ENCODE measurements at places on chromosomes 4 and X.

GRCh38 chrX:42992199-42992943 is 214.4 kb upstream of the PPP1R2C start:
- DNase-seq = no peak

- DNase-seq = peak; percentile 0
These were observed 32.7 kb upstream of the MAGED1 start for GRCh38 chrX:51860679-51861078.

DNA sequence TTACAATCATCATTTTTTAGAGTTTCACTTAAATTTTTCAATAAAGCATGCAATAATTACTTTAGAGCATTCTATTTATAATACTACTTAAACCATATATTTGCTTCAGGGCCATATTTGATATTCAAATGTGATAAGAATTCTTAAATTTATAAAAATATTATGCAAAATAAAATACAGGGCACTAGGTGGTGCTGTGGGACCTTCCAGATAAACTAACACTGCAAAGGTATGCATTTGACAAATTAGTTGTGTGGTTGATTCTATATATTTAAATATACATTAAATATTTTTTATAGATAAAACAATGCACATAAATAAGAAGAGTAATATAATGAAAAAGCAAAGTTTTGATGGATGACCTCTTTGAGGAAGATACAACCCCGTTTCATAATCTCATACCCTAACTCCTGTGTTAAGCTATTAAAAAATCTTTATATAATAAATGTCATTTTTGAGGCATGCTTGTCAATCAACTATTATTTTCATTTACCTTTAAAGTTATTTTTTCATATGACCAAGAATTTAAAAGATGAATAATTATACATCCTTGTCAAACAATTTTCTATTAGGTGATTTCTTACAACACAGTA is 128.4 kb downstream of the REELD1 start:
- DNase-seq = peak; percentile 70

GRCh38 chr4:169582706-169583105 is 29.7 kb downstream of the NEK1 start:
- DNase-seq = no peak

GRCh38 chr4:98327694-98328093 is 66.5 kb downstream of the RAP1GDS1 start:
- DNase-seq = no peak

DNA sequence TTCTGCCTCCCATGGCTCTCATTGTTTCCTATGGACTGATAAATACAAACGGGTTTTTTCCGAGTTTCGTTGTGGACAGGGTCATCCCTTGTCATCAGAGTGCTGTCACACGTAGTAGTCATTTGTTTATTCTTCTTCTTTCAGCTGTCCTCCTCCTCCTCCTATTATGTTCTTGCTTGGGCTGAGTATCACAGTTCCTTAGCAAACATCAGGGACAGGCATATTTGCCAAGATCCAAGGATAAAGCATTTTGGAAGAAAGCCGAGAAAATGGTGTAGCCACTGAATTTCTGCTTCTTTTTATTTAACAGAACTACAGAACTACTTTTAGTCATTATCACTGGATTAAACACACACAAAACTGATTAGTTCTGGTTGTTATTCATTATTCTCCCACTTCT is 167.9 kb downstream of the MAML3 start:
- DNase-seq = no peak

DNA sequence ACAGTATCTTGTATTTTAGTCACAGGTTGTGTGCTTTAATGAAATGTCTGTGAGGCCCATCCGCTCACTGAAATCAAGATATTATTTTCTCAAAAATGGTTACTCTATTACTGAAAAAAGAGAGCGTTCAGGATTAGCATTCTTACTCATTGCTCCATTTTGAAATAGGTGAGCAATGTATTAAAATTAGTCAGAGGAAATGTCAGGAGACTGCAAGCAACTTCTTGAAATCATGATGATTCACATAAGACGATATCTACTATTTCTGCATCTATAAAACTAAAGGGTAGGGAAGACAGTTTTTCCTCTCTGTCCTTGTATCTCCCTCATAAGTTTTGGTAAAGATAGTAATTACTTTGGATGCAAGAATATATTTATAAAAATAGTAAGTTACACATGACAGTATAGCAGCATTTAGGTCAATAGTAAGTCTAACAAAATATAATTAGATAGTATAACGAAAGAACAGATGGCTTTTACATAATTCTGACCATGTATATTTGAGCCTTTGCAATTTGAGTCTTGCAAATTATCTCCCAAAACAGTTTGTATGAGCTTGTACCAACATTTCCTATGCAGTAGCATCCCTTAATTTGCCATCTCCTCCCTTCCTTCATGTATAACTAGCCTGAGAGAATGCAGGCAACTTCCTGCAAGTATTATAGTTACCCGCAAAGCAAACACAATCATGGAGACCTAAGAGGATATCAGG is 937.8 kb downstream of the PCDH7 start:
- no peak for DNase-seq

DNA sequence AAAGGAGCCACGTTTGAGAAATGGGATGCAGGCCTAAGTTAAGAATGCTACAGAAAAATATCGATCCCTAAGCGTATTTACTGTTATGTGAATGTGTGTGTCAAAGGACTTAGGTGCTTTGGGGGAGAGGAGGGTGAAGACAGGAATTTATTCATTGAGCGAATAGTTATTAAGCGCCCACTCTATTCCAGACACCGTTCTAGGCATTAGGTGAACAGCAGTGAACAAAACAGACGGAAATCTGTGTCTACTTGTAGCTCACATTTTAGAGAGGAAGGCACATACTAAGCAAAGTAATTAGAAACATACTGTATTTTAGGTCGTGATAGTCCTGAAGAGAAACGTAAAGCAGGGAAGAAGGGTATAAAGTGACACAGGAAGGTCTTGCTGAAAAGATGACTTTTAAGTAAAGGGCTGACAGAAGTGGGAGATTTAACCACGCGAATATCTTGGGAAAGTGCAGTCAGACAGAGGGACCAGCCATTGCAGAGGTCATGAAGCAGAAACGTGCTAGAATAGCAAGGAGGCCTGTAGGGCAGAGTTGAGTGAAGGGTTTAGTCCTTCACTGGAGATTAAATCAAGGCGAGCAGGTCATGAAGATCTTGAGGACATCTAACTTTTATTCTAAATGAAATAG is 541 bp downstream of the AIMP1 start:
- no peak for DNase-seq

DNA sequence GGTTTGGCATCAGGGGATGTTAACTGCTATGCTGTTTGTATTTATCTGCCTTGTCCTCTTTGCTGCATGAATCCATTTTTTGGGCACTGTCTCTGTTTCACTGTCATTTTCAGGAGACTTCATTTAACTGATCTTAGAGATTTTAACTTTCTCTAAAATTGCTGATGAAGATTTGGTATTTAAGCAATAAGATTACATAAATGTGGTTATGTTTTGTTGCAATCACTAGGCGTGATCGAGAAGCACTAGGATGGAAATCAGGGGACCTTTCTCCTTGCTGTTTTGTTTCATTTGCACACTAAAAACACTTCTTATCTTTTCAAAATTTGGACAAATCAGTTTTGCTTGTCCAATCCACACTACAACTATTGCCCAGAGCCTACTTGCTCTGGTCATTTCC is 15.4 kb downstream of the CXCL2 start:
- DNase-seq = no peak

GRCh38 chrX:105495376-105495775 is 274.9 kb upstream of the TEX13A start:
- DNase-seq = no peak

DNA sequence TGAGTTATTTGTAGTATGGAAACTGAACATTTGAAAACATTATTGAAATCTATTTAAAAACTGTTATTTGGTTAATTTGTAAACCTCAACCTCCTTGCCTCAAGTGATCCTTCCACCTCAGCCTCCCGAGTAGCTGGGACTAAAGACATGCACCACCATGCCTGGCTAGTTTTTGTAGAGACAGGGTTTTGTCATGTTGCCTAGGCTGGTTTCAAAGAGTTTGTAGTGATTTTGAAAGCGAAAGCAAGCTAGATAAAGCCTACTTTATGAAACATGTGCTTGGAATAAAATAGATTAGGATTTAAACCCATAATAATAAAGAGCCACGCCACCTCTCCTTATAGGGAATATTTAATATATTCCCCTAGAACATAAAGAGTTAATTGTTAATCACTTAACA is 23.5 kb downstream of the ARSJ start:
- DNase-seq = no peak

GRCh38 chr4:138702190-138702824 is 313.3 kb upstream of the NOCT start:
- no peak for DNase-seq

GRCh38 chrX:2272337-2272736 is 228.4 kb downstream of the DHRSX start:
- DNase-seq = no peak

DNA sequence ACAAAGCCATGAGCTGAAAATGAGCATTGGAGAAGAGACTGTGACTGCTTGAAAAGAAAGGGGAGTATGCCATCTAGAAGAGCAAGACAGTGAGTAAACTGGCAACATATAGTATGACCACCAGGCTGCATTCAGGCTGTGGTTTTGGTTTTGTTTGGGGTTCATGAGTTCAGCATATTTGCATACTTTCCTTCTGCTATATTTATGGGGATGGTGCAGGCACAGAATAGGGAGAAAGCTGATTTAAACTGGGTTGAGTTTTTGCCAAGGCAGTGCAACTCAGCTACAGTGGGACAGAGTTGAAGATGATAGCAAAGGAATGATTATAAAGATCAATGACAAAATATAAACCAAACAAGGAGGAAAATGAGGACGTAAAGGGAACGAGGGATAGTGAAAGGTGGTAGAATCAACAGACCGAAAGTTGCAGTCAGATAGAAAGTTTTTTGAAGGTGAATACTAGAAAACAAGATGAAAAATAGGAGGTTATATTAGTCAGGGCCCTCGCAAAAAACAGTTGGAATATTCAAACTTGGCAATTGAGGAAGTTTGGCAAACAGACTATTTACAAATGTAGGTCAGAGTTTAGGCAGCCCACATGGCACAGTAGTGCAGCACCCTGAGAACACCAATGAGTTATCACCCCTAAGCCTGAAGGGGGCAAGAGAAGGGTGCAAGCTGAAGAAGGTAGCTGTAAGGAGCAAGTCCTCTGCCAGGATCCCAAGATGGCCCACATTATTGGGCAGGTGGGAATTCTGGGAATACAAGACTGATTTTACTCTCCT is 114.8 kb upstream of the MAP9 start:
- DNase-seq = no peak

DNA sequence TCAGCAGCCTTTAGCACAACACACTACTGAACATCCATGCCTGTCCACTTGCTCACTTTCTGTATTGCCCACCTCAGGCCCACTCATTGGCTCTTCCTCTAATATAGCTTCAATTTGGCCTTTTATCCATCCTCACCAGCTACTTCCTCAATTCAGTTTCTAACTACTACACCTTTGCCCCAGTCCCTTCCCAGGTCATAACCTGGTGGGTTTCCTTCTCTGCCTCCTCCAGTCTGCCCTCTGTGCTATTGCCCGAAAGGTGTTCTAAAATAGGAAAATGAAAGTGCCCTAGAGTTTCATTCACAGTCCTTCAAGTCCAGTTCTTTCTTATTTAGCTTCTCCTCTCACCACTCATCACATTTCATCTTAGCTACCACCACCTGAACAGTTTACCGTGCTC is 23.1 kb downstream of the MOSPD2 start:
- DNase-seq = no peak

- no peak for DNase-seq
These were observed 24.3 kb downstream of the LINC00632 start for GRCh38 chrX:140733766-140734342.

DNA sequence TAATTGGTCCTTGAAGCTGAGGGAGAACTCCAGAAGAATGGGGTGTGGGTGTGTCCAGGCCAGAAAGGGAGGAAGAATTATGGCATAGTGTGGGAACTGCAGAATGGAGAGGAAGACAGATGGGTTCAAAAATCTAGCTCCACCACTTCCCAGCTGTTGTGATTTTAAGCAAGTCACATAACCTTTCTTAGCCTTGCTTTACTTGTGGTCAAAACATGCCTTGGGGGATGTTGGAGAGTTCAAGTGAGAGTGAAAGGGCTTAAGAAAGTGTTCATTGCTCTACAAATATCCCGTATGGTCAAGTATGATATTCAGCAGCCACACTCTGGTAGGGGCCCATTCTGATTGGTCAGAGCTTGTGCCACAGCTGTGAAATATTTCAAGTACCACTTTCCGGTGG is 15.0 kb upstream of the STARD8 start:
- DNase-seq = no peak

- DNase-seq = no peak
These were observed 49.2 kb downstream of the GPC4 start for GRCh38 chrX:133365871-133366611.

GRCh38 chr4:5423670-5424069 is 284.7 kb downstream of the EVC2 start:
- DNase-seq = no peak

DNA sequence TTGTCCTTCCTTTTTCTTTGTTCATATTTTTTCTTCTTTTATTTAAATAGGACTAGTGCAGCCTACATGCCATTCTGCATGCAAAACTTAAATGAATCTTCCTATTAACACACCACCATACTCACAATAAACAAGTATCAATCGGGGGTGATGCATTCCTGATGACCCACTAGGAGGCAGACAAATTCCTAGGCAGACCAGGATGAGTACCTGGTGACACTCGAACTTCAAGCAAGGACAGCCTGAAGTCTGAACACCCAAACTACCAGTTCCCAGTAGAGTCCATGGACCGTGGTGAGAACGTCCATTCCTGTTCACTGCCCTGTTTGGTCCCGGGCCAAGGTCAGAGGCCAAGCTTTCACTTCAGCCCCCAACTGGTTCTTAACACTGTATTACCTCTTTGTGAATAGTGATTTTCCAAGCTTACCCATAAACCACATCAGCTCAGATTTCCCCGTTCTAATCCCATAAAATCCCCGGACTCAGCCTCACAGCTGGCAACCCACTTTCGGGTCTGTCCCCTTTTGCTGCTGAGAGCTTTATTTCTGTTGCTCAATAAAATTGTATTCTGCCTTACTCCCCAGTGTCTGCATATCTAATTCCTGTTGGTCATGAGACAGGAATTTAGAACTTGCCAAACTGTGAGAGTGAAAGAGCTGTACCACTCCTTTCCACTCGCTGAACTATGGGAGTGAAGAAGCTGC is 1286.6 kb downstream of the FSTL5 start:
- no peak for DNase-seq

GRCh38 chr4:125590158-125590557 is 275.4 kb downstream of the FAT4 start:
- DNase-seq = no peak
